ENCODE measurements at places on chromosomes 1 and 21. TPM values are rescaled to one million over a fixed set of nuclear protein-coding genes. Genes with fewer than 3 reads are reported as not detected.

- no peak for DNase-seq
These were observed at the start of gene NCMAP for GRCh38 chr1:24555591-24556413. Gene NCMAP, plus strand, starts transcription at chr1:24556087. Its CDS starts 39,344 bp downstream, at chr1:24595431.

- DNase-seq = no peak
These were observed 1.0 kb downstream of the ROR1 start for GRCh38 chr1:63774617-63775417.

GRCh38 chr1:70979313-70979712 lies 68.3 kb downstream of the PTGER3 start:
- no peak for DNase-seq

- no peak for DNase-seq
These were observed 33.2 kb downstream of the AHDC1 start for GRCh38 chr1:27570784-27571183.

- no peak for DNase-seq
These were observed 19.4 kb downstream of the PLEKHA6 start for GRCh38 chr1:204340081-204340889.

- peak; percentile 64 for DNase-seq
These were observed 72.9 kb downstream of the RPS6KA1 start for GRCh38 chr1:26602378-26602959.

GRCh38 chr1:160370561-160371345 lies 3.9 kb downstream of the NHLH1 start:
- no peak for DNase-seq

Gene NECTIN4
- not detected for total RNA-seq

Gene UBASH3A
- total RNA-seq = 74.0 TPM

Gene RIPK4
- not detected for total RNA-seq

All from activated CD8-positive, alpha-beta T cell treated with anti-CD3 and anti-CD28 coated beads, Interleukin-2, amount 10 ng/mL, durations not matched to agents 7 days and 5 days (primary cell).